ENCODE measurements at places on chromosomes 7 and 10.

DNA sequence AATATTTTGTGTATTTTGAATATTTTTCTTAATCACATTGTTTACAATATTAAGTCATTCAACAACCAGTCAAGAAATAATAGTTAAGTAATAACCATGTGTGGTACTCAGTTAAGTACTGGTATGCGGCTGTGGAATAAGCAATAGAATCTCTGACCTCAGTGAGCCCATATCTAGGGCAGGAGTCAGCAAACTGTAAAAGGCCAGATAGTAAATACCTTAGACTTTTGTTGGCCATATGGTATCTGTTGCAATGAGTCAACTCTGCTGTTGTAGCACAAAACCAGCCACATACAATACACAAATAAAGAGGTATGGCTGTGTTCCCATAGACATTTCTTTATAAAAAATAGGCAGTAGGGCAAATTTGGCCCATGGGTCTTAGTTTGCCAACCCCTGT is 311.6 kb upstream of the SEMA3A start:
- no peak for DNase-seq

DNA sequence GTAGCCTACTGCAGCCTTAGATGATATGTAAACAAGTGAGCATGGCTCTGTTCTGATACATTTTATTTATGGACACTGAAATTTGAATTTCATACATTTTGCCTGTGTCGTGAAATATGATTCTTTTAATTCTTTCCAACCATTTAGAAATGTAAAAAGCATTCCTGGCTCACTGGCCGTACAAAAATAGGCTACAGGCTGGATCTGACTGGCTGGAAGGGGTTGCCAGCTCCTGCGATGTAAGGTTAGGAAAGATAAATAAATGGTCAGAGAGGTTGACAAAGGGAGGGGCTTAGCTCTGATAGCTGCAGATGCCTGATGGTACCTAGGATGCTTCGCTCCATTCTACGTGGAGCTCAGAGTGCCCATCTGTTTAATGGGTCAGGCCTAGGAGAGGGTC is 3.4 kb downstream of the ADCYAP1R1 start:
- no peak for DNase-seq

DNA sequence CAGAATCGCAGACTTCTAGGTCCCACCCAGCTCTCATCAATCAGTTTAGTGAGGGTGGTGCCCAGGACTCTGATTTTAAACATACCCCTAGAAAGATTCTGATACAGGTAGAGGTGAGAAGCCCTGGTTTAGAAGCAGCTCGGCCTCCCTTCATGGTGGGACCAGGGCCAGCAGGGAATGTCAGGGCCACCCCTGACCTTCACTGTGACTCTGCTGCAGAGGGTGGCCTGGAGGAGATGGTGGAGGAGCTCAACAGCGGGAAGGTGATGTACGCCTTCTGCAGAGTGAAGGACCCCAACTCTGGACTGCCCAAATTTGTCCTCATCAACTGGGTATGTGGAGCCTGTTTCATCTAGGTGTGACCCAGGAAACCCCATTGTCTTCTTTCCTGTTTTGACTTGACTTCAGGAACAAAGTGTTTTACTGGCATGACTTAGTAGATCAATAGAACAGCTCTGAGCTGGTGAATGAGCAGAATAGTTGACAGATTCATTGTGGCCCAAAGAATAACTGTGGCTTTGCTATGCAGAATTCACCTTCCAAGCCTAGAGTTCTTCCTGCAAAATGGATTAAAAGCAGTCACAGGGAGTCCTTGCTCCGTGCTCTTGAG is 7.2 kb downstream of the DBNL start:
- DNase-seq = no peak

- DNase-seq = peak; percentile 4
Measured at GRCh38 chr7:112447406-112447805, 2.9 kb upstream of the IFRD1 start.

- DNase-seq = no peak
Measured at GRCh38 chr10:68668231-68668630, 52.8 kb upstream of the CCAR1 start.

GRCh38 chr7:138238734-138239659 is 162.7 kb downstream of the AKR1D1 start:
- peak; percentile 70 for DNase-seq

DNA sequence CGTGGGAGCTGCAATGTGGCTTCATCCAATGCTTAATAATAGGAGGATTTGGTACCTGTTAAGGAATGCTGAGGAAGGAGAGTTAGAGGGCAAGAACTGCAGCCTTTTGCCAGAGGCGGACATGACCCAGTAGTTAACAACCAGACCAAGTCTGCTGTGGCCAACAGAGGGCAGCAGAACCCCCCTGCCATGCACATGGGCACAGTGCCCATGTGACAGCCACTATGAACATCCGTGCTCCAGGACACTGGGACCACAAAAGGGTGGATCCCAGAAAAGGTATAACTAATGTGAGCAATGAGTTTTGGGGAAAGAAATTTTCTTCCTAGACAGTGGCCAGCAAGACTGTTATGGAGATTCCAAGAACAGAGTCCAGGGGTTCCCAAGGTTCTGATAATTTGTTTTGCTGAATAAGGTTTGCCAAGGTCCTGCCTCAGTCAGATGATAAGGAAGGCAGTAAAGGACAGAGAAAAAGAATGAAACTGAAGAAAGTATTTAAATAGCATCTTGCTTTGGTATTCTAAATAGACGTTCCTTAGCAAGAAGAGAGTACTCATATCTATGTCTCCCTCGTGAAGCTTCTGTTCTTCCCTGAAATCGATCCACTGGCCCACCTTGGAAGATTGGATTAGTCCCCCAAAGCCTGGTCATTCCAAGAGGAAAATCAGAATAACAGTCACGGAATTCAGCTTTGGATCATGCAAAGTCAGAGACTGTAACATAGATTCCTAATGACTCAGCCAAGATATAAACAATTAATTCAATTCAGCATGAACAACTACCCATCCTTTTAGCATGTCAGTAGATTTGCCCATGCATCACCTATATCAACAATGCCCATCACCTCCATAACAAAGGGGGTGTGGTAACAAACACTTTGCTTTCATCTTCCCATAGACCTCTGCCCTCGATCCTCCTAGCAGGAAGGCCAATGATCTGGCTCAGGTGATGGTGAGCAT is 56.0 kb downstream of the LGI1 start:
- DNase-seq = peak; percentile 47

DNA sequence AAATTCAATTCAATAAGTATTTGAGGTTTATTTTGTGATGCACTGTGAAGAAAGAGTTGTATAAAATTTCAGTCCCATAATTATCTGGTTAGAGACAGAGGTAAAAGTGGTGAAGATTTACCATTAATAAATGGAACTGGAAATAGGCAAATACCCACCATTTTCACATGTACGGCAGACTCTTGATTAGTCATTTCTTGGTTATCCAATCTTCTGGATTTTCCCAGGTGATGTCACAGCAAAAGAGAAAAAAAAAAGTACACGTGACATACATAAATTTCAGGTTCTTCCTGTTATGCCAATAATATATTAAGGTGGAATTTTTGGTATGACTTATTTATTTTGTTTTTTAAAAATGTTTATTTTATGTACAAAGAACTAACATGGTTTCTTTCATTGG is 26.8 kb downstream of the NT5C3A start:
- no peak for DNase-seq

DNA sequence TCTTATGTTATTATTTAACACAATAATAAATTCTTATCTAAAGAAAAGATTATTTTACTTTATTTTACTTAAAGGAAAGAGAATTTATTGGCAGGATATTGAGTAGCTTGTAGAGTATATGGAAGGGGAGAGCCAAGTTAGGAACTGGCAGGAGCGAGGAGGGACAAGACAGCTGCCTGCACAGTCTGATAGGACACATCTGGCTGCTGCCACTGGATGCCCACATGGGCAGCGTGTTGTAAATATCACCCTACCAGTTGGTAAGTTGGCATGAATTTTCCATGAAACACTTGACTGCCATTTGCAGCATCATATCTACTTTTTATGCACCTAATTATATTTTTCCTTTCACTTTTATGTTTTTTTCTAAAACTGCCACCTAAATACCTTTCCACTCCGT is 19.6 kb downstream of the SRI start:
- no peak for DNase-seq

DNA sequence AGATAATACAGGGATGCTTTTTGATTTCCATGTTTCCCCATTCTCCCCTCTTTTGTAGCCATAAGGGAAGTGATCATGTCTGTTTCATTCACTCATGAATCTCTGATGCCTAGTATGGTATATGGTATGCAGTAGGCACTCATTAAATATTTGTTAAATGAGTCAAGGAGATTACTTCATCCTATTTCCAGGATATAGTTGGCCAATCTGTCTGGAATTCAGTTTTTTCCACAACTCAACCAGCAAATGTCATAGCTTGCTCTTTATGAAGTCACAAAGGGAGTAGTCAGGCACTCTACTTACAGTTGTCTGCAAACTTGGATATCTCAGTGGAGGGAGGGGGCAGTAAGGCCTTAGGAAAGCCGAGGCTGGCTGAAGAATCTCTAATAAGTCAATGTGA is 853.6 kb downstream of the LRMDA start:
- DNase-seq = no peak

- peak; percentile 56 for DNase-seq
Measured at GRCh38 chr7:22001345-22002004, 55.8 kb upstream of the CDCA7L start.

DNA sequence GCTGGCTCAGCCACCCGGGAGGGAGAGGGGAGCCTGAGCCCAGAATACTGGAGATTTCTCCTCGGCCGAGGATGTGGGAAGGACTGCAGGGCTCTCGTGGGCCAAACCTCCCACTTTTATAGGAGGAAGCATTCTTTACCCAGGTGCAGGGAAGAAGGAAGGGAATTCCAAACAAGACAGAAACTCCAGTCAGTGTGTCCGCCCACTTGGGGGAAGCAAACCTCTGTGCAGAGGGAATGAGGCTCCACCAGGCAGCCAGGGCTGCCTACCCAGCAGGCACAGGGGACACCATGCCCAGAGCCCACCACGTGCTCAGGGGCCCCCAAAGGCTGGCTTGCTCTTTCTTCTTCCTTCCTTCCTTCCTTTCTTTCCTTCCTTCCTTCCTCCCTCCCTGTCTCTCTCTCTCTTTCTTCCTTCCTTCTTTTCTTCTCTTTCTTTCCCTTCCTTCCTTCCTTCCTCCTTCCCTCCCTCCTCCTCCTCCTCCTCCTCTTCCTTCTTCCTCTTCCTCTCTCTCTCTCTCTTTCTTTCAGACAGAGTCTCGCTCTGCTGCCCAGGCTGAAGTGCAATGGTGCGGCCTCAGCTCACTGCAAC is 15.4 kb upstream of the FZD9 start:
- DNase-seq = no peak

DNA sequence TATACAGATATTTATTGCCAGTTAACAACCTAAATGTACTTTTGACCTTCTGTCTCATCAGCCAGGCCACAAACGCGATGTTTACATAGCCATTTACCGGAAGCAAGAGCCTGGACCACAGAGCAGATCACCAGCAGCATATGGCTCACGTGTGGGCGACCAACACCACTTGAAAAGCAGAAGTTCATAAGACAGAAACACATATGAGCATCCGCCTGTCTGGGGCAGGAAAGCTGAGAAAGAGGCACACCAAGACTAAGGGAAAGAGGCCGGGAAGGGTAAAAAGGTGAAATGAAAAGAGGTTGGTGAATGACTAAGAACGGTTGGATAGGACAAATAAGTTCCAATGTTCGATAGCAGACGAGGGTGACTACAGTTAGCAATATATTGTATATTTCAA is 1.3 kb downstream of the ABCB1 start:
- DNase-seq = peak; percentile 93

DNA sequence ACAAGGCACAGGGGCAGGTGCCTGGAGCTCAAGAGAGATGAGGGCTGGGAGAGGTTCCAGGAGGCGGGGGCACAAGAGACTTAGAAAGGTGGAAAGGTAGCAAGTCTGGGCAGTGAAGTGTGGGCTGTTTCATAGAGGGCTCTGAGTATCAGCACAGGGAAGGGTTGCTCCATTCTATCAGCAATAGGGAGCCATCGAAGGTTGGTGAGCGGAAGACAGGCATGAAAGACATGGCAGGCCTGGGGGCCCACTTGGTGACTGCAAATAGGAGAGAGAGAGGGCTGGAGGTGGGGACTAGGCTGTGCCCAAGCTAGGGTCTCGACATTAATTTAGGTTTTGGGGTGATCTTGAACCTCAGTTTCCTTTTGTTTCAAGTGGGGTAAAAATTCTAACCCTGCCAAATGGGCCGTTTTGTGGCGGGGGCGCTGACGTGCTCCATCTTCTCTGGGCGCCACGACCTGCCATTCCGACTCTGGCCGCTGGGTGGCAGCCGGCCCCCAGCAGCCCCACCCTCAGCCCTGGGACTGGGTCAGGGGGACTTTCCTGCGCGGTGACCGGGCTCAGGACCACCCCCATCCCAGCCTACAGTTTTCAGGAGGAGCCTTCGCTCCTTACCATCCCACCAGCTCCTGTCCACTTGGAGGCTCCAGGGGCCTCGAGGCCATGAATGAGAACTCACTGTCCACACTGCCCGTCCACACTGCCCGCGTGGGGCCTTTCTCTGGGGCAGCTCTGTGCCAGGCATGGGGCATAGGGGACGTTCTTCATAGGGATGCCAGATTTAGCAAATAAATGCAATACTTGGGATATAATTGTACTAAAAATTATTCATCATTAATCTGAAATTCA is 37.2 kb upstream of the PCBD1 start:
- DNase-seq = no peak

GRCh38 chr10:14625192-14625631 is 149.5 kb downstream of the FAM107B start:
- peak; percentile 59 for DNase-seq

DNA sequence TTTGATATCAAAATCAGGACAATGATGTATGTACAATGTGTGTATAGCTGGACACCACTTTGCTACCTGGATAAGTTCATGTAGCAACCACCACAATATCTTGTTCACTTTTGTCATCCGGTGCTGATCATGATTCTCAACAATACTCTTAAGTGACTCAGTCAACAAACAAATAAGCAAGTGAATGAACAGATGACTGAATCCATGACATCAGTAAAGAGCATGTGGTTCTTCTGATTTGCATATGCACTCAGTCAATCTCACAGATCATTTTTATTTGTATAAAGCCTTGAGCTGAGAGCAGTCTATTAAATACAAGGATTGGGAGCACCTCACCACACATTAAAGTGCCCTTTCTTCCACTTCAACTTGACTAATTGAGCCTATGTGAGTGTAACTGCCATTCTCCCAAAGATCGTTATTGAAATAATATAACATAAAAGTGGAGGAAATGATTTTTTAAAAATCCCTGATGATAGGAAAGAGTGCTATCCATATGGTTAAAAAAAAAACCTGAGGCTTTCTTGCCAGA is 69.5 kb downstream of the NPSR1 start:
- no peak for DNase-seq

- no peak for DNase-seq
Measured at GRCh38 chr7:22174574-22174953, 182.4 kb downstream of the RAPGEF5 start.

DNA sequence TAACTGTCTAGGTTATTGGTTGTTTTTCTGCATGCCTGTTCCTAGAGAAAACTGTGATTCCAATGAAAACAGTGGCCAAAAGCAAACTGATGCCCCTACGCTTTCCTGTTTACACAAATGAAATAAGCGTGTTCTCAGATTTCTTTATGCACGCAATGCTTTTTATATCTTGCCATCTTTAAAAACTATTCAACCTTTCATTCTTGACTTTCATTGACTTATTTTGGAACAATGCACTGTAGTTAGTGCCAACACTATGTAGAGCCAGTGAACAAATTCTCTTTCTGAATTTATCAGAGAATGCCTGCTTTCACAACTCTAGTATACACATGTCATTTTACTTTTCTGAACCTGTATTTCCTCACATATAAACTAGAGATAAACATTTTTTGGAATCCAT is 86.6 kb downstream of the CABCOCO1 start:
- no peak for DNase-seq
